ENCODE measurements at places on chromosomes 5 and 9.
A peak's percentile ranks its signal among the peaks of the same experiment; 100 is the strongest.

- DNase-seq = no peak
Observed at GRCh38 chr9:126682928-126683697, 69.4 kb downstream of the LMX1B start.

DNA sequence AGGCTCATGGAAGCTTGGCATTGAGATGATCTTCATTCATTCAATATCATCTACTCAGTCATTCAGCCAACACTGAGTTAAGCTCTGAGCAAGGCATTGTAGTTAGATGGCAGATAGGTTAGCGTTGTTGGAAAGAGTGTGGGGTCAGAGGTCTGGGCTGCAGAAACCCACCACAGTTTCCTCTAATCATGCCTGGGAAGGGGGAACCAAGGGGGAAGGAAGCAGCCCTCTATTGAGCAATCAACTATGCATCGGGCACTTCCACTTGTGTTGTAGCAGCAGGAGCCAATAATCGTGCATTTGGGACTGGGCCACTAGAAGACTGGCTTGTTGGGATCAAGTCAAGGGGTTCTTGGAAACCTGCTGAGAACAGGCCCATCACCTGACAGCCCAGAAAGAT is 139.1 kb downstream of the PIP5K1B start:
- DNase-seq = no peak

GRCh38 chr5:126414874-126415502 is 8.2 kb upstream of the GRAMD2B start:
- no peak for DNase-seq

GRCh38 chr5:3911773-3912172 is 316.1 kb downstream of the IRX1 start:
- no peak for DNase-seq

DNA sequence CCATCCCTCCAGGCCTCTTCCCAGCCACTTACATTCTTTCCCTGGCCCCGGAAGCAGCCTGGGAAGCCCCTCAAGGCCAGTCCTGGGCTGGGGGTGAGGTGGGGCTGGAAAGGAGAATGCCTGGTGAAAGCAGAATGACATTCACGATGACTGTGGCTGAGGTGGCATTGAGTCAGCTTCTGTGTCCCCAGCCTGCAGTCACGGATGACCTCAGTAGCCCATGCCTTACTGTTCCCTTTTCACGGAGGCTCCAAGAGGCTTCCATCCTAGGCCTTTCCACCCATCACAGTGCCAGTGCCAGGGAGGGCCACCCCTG is 2.7 kb downstream of the PRDM12 start:
- DNase-seq = no peak

DNA sequence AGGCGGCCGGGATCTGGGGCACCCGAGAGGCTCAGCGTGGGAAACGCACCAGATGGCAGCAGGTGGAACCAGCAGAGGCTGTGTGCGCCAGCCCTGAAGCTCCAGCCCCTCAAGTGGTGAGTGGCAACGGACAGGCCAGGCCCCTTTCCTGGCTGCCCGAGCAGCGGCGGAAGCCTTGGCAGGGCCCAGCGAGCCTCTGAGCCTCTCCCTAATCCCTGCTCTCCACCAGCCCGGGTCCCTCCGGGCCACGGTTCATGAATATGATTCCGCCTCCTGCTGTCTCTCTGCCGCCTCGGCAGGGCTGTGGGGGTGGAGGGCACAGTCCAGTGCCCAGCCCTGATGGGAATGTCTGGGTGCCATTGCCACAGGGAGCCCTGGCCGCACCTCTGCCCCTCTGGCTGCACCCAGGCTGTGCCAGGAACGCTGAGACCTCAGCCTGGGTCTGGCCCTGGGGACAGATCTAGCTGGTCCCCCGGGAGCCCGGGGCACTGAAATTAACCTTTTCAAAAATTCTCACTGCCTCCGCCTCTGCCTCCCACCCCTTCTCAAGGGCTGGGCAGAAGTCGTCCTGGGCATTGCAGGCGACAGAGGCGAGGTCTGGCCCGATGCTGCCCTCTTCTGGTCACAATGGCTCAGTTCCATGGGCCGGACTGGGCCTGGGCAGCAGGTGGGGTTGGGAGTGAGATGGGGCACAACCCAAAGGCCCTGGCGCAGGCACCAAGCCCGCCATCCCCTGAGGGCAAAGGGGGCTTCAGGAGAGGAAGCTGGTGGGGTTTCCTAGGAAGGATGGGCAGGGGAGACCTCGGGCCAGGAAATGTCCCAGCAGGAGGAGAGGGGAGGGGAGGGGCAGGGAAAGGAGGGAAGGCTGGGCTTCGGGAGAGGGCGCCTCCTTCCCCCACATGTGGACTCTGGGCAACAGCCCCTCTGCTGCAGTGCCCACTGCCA is 20.3 kb downstream of the CCDC187 start:
- peak; percentile 44 for DNase-seq

DNA sequence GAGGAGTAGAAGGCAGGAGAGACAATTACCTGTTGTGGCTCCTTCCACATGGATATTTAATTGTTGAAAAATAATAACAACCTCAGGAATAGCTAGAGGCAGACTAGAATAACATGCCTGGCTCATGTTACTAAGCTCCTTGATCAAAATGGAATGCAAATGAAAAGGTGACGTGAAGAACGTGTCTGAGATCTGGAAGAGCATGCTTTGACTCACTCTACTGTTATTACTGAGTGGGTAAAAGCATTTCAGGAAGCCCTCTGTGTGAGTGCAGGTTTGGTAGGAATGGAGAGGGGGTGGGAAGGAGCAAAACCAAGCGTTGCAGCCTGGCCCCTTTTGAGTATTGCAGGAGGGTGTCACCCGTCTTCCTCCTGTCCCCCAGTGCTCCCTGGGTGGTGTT is 84.8 kb downstream of the EQTN start:
- no peak for DNase-seq

DNA sequence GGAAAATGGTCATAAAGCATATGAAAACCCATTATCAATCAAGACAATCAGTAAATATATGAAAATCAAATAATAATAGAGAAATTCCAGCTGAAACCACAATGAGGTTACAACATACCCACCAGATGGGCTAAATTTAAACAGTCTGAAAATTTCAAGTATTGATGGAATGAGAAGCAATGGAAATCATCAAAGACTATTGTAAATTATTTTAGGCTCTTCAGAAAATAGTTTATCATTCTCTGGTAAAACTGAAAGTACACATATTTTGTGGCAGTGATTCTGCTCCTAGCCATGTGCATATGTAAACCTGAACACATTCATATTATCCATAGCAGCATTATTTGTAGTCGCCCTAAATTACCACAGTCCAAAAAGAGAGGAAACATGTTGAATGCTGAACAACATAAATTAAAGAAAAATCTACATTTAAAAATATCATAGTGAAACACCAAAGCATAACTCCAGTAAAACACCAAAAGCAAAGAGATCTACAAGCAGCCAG is 215.3 kb downstream of the PRELID2 start:
- no peak for DNase-seq

DNA sequence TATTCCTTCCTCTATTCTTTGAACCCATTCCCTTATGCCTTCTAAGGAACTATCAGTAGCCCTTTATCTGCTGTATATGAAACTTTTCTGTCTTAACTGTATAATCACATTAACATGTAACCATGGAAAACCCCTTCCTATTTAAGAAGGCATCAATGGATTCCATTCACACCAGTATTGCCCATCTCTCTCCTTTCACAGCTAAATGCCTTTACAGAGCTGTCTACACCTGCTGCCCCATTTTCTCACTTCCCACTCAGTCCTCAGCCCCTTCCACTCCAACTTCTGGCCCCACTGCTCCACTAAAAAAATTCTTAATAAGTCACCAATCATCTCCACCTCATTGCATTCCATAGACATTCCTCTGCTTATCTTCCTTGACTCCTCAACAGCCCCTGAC is 50.8 kb downstream of the SEC61B start:
- no peak for DNase-seq

DNA sequence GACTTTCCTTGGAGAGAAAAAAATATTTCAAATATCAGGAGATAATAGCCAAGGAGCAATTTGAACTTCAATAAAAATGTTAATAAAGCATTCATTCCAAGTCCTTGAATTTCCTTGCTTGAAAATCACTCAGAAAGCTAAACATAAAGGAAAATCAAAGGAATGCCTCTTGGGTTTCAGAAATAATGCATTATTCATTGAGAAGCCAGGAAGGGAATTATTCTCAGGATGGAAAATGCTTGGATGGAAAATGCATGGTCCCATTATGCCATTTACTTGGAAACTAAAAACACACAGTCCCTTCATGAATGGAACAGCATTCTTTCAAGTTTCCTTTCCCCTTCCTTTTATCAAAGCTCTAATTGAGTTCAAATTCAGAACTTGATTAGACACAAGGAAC is 160.9 kb downstream of the LPAR1 start:
- DNase-seq = no peak

DNA sequence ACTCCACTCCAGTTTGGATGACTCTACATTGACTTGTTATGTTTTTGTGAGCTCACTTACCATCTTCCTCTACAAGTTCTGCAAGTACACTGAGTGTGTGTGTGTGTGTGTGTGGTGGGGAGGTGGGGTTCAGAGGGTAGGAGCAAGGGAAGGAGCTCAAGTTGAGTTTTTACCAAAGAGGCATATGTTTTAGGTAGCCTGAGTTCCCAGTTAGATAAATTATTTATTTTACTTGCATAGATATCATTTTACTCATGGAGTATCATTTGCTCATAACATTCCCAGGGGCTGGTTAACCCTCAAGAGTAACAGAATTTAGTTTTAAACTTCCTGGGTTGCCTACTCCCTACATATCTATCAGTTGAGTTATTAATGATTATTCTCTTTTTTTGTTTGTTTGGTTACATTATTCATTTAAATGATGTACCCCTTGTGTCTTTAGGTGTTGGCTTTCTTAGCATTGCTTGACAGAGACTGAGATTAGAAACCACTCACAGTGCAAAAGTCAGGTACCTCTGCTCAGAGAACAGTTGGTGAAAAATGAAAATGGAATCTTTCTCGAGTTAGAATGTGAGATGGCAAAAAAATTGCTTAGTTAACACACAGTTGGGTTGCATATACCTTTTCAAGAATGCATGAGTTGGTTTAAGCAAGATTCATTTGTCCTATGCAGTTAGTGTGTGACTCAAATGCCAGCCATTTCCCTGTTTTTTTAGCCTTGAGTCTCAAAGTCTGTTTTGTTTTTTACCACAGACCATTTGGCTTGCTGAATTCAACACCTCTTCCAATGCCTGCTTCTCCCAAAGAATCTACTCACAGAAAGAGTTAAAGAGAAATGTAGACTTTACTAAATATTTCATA is 29.2 kb downstream of the TNFSF8 start:
- no peak for DNase-seq

DNA sequence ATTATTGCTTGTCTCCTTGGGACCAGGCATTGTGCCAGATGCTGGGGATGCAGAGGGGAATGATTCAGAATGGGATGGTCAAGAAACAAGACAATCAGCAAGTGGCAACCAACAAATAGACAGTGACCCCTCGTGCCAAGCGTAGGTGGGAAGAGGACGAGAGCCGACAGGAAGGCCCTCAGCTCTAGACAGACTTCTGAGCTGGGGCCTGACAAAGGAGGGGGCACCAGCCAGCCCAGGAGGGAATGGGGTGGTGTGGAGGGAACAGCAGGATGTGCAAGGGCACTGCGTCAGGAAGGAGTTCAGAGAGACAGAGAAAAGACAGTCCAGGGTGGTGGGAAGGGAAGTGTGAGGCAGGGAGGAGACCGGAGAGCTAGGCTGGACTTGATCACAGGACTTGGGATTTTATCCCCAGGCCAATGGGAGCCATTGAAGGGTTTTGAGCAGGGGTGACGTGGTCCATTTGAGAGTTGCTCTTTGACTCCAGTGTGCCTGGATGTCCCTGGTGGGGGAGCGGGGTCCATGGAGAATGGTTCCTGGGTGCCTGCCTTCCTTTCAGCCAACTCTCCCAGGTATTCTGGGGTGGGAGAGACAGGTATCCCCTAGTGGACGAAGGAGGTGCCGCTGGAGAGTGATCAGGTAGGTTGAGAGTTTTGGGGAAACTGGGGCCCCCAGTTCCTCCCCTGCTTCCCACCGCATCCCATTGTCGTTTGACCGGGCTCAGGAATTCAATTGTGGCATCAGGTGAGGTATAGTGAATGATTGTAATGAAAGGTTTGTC is 79.3 kb upstream of the ZNF618 start:
- DNase-seq = no peak

- no peak for DNase-seq
Observed at GRCh38 chr9:3415906-3416305, 109.9 kb downstream of the RFX3 start.

- DNase-seq = no peak
Observed at GRCh38 chr9:33157960-33158842, 8.9 kb downstream of the B4GALT1 start.

GRCh38 chr9:23492126-23493002 is 333.7 kb downstream of the ELAVL2 start:
- peak; percentile 80 for DNase-seq

DNA sequence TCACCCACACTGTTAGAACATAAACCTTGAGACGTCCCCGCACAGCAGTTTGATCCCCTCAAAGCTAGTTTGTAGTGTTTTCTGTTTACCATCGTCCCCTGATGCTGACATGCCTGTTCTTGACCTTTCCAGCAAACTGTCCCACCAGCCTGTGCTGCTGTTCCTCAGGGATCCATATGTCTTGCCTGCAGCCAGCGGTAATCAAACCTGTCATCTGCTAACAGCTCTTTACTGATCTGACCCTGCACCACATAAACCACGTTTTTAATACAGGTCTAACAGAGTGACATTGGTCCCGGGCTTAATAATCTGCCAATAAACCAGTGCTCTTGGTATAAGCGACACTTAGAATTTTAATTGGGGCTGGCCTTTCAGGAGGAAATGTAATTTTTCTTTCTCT is 34.7 kb downstream of the PPIC start:
- no peak for DNase-seq

DNA sequence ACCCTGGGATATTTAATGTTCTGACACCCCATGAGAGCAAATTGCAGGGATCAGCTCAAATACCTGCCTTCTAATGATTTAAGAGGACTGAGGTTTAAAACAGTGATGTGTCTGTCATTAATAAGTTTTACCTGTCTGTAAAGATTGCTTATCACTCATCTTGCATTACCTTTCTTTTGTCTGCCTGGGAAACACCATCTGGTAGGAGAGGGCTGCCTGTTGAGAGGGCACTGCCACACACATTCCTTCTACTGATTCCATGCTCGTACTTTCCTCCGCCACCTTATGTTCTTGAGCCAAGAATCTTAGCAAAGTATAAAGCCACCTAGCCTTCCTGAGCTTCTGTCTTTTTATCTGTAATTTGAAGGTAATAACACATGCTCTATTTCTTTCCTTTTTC is 118.6 kb downstream of the KCTD16 start:
- no peak for DNase-seq

DNA sequence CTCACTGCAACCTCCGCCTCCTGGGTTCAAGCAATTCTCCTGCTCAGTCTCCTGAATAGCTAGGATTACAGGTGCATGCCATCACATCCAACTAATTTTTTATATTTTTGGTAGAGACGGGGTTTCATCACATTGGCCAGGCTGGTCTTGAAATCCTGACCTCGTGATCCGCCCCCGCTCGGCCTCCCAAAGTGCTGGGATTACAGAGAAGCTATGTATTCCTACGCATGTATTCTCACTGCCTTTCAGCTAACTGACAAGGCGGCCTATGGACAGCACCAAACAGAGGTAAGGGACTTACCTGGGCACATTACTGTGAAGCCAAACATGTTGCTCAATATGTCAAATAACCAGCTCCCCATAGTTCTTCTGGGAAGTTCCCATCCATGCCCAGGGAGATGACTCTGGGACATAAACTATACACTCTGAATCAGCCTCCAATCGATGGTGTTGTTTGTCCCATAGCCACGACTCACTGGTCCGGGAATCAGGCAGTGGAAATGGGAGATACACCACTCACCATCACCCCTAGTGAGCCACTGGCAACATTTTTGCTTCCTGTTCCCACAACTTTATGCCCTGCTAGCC is 114.6 kb downstream of the SYK start:
- no peak for DNase-seq

GRCh38 chr9:21801683-21802417 is 586 bp upstream of the MTAP start:
- peak; percentile 59 for DNase-seq

GRCh38 chr5:139341187-139341688 is 416 bp upstream of the PAIP2 start:
- DNase-seq = no peak

Data from NCI-H2081 (cell line).